ENCODE measurements at places on chromosomes 4 and X.

DNA sequence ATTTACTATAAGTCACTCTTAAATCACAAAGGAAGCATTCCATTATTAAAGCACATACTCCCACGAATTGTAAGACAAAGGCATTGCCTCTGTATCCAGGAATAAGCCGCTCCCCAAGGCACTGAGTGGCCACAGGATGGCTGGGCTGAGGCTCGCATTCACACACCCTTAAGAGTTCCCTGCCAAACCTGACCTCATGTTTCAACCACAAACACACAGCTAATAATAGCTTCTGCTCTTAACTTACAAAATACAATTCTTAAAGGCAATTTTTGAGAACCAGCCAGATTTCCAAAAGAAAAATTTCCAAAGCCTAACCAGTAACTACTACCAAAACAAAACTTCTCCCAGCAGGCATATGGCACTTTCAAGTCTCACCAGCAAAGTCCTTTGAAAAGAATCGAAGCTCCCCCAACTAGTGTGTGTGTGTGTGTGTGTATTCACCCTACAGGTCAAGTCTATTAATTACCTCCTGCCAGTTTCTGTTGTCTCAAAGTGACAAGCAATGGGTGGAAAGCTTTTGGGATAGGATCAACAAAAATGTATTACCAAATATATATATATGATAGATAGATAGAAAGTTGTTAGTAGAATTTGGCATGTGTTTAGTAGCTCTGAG is 36.0 kb downstream of the ARHGAP6 start:
- peak; percentile 44 for DNase-seq

DNA sequence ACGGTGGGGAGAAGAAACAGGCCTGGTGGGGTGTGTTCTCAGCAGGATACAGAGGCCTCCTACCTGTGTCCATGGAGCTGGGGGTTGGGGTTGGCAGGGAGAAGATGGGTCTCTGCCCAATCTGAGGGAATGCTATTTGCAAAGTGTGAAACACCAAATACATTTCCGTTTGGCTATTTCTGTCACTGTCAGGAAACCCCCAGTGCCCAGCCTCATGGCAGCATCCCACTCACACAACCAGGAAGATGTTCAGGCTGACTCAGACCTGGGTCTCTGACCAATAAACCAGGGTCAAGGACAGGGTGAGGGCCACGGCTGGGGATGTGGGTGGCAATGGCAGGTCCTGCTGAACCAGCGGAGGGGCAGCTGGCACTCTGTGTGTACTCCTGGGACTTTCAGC is 41.3 kb downstream of the BCOR start:
- no peak for DNase-seq

- DNase-seq = peak; percentile 60
Measured at GRCh38 chr4:142064181-142064580, 427.8 kb downstream of the IL15 start.

GRCh38 chr4:13829457-13829856 is 201.9 kb upstream of the BOD1L1 start:
- no peak for DNase-seq

- no peak for DNase-seq
Measured at GRCh38 chr4:108034565-108034964, 44.9 kb downstream of the HADH start.

All from HFF-Myc (cell line).